Bladder microvascular endothelial cell (primary cell): ENCODE measurements at places on chromosomes 5 and 9. TPM values are rescaled to one million over a fixed set of nuclear protein-coding genes. Genes with fewer than 3 reads are reported as not detected.

GABRA6 gene
- total RNA-seq: not detected in 2 replicates

FOXD4 gene
- total RNA-seq: under 0.01 and 0.25 TPM in 2 replicates

FCN2 gene
- total RNA-seq: not detected in 2 replicates

PTPRD gene
- total RNA-seq: 0.32 and 2.0 TPM in 2 replicates

IFNA2 gene
- total RNA-seq: not detected in 2 replicates

SLC6A18 gene
- total RNA-seq: not detected in 2 replicates

CEP72 gene
- total RNA-seq: 3.4 and 3.8 TPM in 2 replicates

DAP gene
- total RNA-seq: 23.2 and 35.0 TPM in 2 replicates
